ENCODE measurements at places on chromosomes 7 and 10.

DNA sequence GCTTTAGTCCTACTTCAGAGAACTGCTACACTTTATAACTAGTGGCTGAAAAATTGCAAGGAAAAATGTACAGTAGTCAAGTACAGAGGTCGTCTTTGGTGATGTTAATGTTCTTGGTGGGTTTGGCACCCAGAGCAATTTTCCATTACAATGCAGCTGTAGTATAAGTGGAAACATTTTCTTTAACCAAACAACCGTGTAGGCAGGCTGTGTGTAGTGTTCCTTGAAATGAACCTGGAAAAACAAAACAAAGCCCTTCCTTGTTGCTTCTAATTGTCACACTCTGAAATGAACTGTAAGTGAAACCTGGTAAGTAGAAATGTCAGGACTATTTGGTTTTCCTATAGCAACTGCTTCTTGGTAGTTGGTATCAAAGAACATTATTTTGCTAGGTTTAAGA, 256.9 kb downstream of the MDFIC start:
- DNase-seq: no peak

GRCh38 chr7:143477501-143478150, at the start of gene TAS2R41:
Gene TAS2R41 (plus strand): TSS chr7:143477873. CDS start chr7:143477873, 0 bp downstream.
- no peak for DNase-seq

DNA sequence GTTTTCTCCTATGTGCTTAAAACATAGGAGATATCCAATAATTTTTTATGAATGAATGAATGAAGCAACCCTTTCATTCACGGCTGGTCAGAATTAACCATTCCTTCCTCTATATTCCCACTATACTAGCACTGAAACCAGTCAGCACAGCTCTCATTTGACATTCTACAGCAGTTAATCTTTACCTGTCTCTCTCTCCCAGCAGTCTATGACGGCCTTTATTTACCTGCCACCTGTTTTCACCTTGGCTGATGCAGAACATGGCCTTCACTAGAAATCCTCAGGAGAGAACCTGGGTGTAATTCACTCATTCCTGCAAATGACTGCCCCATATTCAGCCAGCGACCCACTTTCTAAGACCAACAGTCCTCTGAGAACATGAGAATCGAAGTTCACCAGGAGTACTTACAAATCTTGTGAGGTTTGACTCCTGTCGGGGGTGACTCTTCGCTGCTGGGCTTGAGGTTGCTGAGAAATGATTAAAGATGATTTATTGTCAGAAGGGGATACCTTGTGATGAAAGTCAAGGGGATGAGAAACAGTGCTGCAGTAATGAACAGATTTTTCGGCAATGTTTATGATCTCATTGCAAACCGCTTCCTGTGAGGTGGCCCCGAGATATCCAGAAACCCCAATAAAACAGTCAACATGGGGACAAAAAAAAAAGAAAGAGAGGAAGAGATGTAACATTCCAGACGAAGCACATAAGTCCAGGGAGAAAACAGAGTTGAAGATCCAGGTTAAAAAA, 30.9 kb upstream of the PDLIM1 start:
- DNase-seq: no peak

- peak; percentile 55 for DNase-seq
Measured at GRCh38 chr7:29345590-29345989, 151.0 kb downstream of the CHN2 start.

DNA sequence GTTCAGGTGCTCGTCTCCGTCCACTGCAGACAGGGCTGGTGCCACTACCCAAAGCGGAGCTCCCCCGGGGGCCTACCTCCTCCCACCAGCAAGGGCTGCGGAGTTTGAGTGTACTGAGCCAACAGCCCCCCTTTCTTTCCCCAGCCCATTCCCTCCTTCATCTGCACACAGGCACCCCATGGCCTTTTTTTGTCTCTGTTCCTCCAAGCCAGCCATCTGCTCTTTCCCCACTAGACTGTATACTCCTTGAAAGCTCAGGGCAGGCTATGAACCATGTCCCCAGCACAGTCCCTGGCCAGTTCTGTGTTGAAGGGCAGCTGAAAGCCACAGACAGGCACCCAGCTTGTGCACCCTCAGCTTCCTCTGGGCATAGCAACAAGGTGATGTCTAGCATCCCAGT, 99.4 kb downstream of the ZMIZ1 start:
- DNase-seq: no peak

DNA sequence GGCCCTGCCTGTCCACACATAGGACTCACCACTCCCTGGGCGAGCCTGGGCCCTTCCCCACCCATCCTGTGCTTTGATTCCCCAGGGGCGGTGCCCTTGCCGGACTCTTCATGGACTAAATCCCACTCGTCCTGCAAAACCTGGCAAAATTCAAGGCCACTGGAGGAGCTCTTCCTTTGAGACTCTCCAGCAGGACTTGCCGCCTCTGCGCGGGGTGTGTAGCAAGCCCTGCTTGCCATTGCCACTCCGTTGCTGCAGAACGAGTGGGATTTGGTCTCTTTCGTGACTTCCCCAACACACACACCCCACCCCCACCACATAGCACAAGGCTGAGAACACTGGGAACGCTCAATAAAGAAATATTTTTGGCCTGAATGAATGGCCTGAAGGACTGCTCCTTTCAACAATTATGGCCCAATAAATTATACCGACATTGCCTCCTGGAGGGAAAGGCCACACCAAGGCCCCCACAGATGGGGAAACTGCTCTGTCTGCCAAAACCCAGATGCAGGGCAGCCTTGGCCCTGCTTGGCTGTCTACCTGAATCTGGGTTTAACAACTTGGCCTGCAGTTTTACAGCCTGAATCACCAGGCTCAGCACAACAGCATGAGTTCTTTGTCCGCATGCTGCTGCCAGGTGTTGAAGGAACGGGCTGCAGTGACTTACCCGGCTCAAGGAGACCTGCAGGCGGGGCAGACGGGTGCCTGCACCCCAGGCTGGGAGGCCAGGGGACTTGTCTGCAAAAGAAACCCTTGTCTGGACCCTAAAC, 72.8 kb upstream of the KAT6B start:
- DNase-seq: no peak

DNA sequence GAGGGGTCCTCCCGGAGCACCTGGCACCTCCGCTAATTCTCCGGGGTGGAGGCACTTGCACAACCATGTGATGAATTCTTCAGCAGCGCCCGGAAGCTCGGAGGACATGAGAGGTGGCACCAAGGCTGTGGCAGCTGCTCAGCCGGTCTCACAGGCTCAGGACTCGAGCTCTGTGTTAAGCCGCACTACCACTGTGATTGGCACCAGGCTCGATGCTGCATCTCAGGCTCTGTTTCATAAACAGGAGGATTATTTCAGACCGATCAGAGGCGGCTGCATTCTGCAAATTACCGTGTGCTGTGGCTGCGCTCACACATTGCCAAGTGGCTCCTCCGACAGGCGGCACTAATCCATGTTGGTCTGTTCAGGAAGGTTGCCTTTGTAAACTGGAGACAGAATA, 495.2 kb downstream of the DNAJB6 start:
- DNase-seq: no peak

- no peak for DNase-seq
Measured at GRCh38 chr10:2908851-2909630, 158.3 kb upstream of the PFKP start.

GRCh38 chr7:73899731-73900142, 38.8 kb downstream of the TMEM270 start:
- no peak for DNase-seq

DNA sequence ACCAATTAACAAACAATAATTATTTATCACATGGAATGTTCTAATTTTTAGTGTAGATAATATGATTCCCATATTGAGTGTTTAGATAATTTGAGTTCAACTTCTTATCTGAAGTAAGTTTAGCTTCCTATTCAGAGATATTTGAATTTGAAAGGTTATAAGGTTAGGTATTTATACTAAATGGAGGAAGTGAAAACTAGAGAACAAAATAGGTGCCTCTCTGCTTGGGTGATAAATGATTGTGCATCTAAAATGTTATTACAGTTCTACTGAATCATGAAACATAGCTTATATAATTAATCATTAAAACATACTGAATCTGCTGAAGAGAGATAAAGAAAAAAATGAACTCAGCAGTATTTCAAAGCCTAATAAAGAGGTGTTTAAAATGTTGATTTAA, 1174.3 kb downstream of the XPNPEP1 start:
- no peak for DNase-seq

- DNase-seq: no peak
Measured at GRCh38 chr7:51123322-51124019, 193.1 kb downstream of the COBL start.

DNA sequence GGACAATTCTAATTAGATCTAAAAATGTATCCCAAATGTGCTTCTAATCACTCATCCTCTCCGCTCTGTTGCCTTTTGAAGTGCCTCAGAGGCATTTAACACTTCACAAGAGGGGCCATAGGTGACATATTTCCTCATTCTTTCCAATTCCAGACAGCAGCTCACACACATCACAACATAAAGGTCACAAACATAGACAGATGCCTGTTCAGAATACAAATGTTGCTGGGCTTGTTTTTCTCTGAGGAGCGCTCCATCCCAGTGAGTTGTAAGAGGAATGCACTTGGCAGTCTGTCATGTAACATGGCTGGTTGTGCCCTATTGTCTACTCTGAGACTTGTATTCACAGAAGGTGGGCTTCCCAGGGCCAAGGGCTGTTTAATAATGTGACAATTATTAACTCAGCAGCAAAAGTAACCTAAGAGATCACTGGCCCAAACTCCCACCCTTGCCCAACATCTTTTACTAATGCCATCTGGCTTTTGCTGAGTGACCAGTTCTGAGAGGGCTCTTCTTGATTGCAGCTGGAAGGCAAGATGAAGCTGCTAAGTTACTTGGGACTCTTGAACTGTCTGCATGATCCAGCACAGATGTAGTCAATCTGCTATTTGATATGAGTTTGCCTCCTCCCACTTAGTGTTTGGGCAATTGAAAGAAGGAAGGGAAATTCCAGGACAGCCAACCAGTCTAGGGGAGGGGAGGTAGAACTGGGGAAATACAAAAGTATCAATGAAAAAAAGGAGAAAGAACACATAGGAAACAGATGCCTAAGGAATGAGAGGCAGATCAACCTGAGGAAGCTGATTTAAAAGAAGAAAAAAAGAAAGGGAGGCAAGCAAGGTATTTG, 13.6 kb downstream of the PON2 start:
- no peak for DNase-seq

- no peak for DNase-seq
Measured at GRCh38 chr7:54722026-54722425, 37.0 kb downstream of the SEC61G start.

DNA sequence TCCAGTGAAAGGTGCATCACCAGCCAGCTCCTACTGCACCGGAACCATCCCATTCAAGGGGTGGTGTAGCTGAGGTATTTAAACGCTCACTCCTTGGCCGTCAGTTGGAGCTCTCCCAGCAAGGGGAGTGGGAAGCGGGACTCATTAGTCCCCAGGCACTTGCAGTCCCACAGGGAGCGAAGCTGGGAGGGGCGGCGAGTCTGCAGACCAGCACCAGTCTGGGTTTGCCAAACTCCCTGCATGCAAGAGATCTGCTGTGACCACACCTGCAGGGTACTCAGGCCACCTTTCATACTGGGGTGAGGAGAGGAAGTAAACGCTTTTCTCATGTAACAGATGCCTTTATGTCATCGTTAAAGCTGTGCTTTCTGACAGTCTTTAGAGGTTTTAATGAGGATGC, 187.9 kb downstream of the PTPRN2 start:
- no peak for DNase-seq

GRCh38 chr10:72557362-72557761, 68.5 kb downstream of the MICU1 start:
- no peak for DNase-seq

DNA sequence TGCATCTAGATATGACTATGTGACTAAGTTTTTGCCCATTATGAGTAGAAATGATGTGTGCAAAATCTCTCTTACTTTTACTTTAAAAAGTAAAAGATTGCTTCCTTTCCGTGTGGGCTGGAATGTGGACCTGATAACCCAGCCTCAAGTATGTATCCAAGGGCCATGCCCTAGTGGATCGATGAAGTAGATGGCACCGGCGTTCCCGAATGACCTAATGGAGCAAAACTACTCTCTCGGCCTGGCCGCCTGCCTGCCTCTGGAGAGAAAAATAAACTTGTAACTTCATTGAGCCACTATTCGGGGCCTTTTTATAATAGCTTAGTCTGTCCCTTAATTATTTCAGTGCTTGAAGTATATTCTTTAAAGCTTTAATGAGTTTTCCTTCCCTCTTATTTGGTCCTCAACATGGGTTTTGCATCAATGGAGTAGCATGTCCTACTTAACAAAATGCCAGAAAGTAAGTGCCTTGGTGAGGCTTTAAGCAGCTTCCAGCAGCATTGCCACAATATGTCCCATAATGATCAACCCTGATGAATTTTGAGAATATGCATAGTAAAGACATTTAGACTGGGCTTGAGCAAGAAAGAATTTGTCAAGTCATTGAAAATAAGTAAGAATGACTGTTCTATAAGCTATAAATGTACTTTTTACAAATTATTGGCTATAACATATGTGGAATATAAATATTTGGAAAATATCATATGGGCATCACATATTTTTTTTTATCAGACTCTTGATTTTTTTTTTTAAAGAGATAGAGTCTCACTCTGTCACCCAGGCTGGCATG, 61.4 kb downstream of the PLXDC2 start:
- DNase-seq: no peak

- peak; percentile 54 for DNase-seq
Measured at GRCh38 chr10:48306870-48307710, 613 bp downstream of the MAPK8 start.

- DNase-seq: no peak
Measured at GRCh38 chr10:93461807-93462178, 20.3 kb downstream of the MYOF start.

GRCh38 chr7:22351878-22352277, 5.1 kb downstream of the RAPGEF5 start:
- DNase-seq: no peak

GRCh38 chr10:124547647-124548168, 86.1 kb downstream of the LHPP start:
- DNase-seq: no peak

DNA sequence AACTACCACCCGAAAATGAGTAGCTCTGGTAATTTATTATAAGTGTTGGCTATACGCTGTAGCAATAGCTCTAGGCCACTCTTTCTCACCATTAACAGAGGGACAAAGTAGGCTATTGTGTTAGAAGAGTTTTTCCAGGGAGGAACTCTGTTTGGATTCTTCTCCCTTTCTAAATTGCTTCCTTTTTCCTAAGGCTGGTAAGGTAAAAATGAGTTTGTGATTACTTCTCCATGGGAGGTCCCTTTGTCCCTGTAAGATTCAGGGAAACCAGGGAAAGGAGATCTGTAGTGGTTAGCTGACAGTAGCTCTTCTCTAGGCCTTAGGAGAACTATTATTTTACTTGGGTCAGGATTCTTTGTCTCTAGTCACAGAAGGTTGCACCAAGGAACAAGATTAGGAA, 23.2 kb upstream of the SEMA3E start:
- no peak for DNase-seq

GRCh38 chr10:124040451-124041188, 52.8 kb downstream of the CHST15 start:
- no peak for DNase-seq

All from NCI-H2081 (cell line).